ENCODE measurements at places on chromosomes 1 and 21. TPM values are rescaled to one million over a fixed set of nuclear protein-coding genes. Genes with fewer than 3 reads are reported as not detected.

Gene SPATA46
- not detected for total RNA-seq

Gene ST6GALNAC5
- 3.0 TPM for total RNA-seq

Gene DISP1
- total RNA-seq: 21.4 TPM

Gene ZYG11A
- total RNA-seq: 9.3 TPM

Gene OR10Z1
- not detected for total RNA-seq

Gene KPRP
- not detected for total RNA-seq

Gene FAM177B
- total RNA-seq: not detected
